ENCODE measurements at places on chromosomes 7 and 10.

- DNase-seq = no peak
Observed at GRCh38 chr10:70510453-70510852, 31.9 kb downstream of the PALD1 start.

DNA sequence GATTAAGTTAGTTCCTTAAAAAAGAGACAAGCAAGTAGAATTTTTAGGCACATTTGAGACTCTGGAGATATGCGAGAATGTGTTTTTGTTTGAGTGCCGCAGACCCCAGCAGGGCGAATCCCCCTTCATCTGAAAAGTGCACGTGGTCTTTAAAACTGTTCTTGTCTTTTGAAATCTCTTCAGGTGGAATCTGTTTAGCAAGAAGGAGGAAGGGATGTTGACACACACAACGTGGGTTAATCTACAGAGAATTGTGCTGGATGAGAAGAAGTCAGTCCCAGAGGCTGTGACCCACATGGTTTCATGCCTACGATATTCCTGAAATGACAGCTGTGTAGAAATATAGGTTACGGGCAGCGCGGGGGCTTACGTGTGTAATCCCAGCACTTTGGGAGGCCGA lies 27.1 kb upstream of the ZFAND2A start:
- no peak for DNase-seq

- DNase-seq = peak; percentile 37
Observed at GRCh38 chr10:79346388-79347225, 662 bp upstream of the PPIF start.

- peak; percentile 81 for DNase-seq
Observed at GRCh38 chr7:901388-902154, 25.2 kb downstream of the GET4 start.

- no peak for DNase-seq
Observed at GRCh38 chr7:20470726-20471125, 140.0 kb downstream of the ITGB8 start.

DNA sequence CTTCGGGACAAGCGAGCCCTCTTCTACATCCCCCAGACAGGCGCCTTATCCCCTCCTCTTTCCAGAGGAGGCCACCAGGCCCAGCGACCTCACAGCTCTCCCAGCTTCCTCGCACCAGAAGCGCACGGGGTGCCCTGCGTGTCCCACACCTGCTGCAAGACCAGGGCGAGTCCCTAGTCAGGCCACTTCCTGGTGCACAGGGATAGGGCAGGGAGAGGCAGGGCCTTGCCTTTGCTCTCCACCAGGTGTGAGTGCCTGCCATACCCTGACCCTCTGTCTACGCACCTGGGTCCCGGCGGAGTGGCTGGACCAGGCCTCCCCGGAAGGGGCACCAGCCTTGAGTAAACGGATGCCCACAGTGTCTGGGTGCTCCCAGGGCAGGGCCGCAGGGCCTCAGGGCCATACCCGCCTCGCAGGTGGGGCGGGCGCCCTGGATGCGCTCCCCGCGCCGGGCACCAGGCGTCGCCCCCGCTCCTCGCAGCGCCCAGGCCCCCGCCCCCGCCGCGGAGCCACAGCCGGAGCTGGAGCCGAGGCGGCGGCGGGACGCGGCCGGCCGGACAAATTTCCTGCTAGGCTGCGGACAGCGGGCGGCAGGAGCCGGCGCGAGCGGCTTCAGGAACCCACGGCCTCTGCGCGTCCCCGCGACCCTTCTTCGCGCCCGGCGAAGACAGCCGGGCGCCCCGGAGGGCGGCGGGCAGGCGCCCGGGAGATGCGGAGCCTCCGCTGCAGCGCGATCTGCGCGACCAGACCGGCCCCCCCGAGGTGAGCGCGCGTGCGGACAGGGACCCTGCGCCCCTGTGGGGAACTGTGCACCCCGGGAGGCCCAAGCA lies at the start of gene PTPRE:
Gene PTPRE, plus strand, starts transcription at position 556 of the 830 bp plus-strand sequence. CDS start 133,779 bp downstream, outside the sequence.
- peak; percentile 53 for DNase-seq

- DNase-seq = no peak
Observed at GRCh38 chr7:33099154-33099940, 9.9 kb downstream of the RP9 start.

- DNase-seq = no peak
Observed at GRCh38 chr7:128909625-128910568, 612 bp downstream of the KCP start.

DNA sequence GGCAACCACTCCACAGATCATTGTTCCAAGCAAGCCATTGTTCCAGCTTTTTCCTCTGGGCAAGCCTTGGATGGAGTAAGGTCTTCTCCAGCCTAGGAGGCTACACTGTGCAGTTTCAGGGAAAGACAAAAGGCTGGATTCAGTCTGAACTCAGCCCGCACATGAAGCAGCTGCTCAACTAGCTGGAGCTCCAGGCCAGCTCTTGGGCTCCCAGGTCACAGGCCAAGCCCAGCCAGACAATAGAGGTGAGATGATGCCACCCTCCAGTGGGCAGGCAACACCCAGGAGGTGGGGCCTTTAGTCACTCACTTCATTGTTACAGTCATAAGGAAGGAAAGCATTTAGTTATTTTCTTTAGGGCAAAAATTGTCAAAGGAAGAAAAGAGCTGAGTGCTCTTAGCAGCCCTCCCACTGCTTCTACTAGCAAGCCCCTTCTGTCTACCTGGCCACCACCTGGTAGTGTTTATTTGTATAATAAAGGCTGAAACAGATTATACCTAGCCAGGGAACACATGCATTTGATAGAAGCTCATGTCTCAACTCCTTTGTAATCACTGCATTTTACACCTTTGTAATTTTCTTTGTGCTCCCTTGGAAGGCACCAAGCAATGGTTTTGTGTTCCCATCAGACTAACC lies 253.4 kb downstream of the WDR11 start:
- DNase-seq = peak; percentile 81

DNA sequence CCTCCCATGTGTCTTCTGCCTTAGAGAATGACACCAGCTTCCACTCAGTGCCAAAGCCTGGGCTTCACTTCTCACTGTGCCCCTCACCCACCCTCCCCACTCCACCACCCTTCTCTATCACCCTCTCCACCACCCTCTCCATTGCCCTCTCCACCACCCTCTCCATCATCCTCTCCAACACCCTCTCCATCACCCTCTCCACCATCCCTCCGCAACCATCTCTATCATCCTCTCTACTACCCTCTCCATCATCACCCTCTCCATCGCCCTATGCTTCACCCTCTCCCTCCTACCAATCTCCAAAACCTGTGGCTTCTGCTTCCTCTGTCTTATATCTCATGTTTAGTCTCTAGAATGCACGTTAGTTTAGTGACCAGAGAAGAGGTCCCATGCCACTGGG lies 91.0 kb upstream of the TMEM72 start:
- DNase-seq = no peak

- no peak for DNase-seq
Observed at GRCh38 chr10:5573319-5573950, 48.7 kb downstream of the CALML3 start.

- DNase-seq = no peak
Observed at GRCh38 chr10:25682203-25682851, 251.7 kb upstream of the MYO3A start.

DNA sequence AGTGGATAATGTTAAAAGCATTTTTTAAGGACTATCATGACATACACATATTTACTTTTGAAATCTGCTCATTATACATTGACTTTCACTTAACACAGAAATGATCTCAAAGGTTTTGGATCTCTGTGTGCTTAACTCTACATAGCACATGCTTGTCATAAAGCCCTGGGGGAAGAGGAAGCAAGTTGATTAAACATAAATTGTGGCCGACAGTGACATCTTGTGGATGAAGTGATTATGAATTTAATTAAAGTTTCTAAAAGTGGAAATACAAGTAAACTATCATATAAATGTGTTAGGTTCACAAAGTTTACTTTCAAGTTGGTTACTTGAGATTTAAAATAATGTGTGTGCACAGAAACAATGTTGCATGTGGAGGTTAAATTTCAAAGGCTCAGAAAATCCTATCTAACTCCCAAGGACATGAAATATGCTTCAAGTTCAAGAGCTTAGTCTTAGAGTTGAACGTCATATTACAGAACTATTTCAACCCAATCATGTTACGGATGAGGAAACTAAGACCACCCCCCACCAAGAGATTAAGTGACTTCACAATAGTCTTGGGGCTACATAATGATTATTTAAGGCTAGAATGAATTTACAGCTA lies 1247.8 kb downstream of the GATA3 start:
- peak; percentile 26 for DNase-seq
